Aorta (tissue), 5 donors: ENCODE measurements at places on chromosomes 12 and 14.

GRCh38 chr12:128583453-128583852 lies 240.3 kb downstream of the SLC15A4 start:
- H3K4me1 ChIP-seq: no peaks in the 10 kb centered on the region
- H3K27ac ChIP-seq: no peak overlapping the region
- H3K27me3 ChIP-seq: no peaks in the 10 kb centered on the region
- no peak overlapping the region for H3K4me3 ChIP-seq
- H3K36me3 ChIP-seq: no peaks in the 10 kb centered on the region

DNA sequence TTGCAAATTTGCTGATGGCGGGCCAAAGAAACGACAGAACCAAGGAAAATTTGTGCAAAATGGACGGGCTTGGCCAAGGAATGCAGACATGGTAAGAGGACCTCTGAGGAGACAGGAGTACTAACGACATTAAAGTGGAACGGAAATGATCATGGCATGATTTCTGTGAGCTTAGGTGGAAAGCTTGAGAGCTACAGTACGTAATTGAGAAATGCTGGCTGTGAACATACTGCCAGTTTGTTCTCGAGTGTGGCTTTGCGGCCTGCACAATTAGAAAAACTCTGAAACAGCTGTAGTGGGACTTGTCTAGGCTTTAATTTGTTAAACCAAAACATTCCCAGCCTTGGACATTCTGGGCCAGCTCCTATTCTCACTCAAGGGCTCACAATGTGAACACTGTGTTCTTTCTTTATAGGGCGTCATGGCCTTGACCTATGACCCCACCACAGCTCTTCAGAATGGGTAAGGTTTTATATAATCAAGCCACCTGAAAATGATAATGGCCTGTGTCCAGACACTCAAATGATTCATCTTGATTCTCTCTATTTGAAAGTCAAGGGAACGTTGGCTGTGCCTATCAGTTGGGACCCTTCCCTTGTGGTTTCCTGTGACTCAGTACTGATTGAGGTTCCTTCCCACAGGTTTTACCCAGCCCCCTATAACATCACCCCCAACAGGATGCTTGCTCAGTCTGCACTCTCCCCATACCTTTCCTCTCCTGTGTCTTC lies 48.5 kb downstream of the BAZ2A start:
- no peak overlapping the region for H3K27ac ChIP-seq
- no peak overlapping the region for H3K4me3 ChIP-seq
- no peak for DNase-seq
- H3K27me3 ChIP-seq: no peaks in the 10 kb centered on the region
- no peaks in the 10 kb centered on the region for H3K4me1 ChIP-seq

DNA sequence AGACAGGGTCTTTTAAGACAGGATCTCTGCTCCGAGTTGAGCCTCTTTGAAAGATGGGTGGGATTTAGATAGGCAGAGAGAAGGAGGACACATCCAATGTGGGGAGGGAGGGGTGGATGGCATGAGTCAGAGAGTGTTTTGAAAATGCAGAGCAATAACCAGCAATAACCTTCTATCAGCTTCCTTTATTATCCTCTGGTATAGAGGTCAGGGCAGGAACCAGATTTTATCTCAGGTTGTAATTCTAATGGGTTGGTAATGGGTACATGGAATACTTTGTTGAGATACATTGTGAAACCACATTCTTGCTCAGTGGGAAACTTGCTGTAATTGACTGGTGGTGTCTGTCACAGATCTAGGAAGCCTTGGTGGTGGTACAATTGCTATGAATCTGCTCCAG lies 37.6 kb upstream of the CCDC63 start:
- H3K27ac ChIP-seq: no peak overlapping the region
- H3K4me1 ChIP-seq: no peaks in the 10 kb centered on the region
- no peaks in the 10 kb centered on the region for H3K36me3 ChIP-seq
- H3K4me3 ChIP-seq: no peak overlapping the region

GRCh38 chr12:64103825-64104740 lies 118.0 kb downstream of the KICS2 start:
- no peak overlapping the region for H3K27ac ChIP-seq
- peaks cover 1% of the 10 kb centered on the region for H3K36me3 ChIP-seq
- no peaks in the 10 kb centered on the region for H3K27me3 ChIP-seq
- H3K4me3 ChIP-seq: no peak overlapping the region

- H3K27me3 ChIP-seq: no peaks in the 10 kb centered on the region
- no peak for DNase-seq
- no peak overlapping the region for H3K27ac ChIP-seq
- H3K4me1 ChIP-seq: no peaks in the 10 kb centered on the region
Observed at GRCh38 chr14:76715101-76715500, 46.2 kb upstream of the VASH1 start.

GRCh38 chr12:109811624-109811995 lies 21.6 kb downstream of the TRPV4 start:
- H3K4me1 ChIP-seq: no peaks in the 10 kb centered on the region
- no peak for DNase-seq
- no peaks in the 10 kb centered on the region for H3K27me3 ChIP-seq
- H3K4me3 ChIP-seq: no peak overlapping the region
- no peak overlapping the region for H3K27ac ChIP-seq
- H3K36me3 ChIP-seq: no peaks in the 10 kb centered on the region

GRCh38 chr14:91336093-91336450 lies 81.5 kb downstream of the CCDC88C start:
- H3K27ac ChIP-seq: no peak overlapping the region
- no peaks in the 10 kb centered on the region for H3K4me1 ChIP-seq
- H3K27me3 ChIP-seq: no peaks in the 10 kb centered on the region

- no peaks in the 10 kb centered on the region for H3K4me1 ChIP-seq
- H3K27me3 ChIP-seq: peaks cover 3% of the 10 kb centered on the region
- H3K27ac ChIP-seq: no peak overlapping the region
- H3K36me3 ChIP-seq: no peaks in the 10 kb centered on the region
Observed at GRCh38 chr14:72024043-72024407, 91.8 kb downstream of the RGS6 start.

- H3K4me1 ChIP-seq: no peaks in the 10 kb centered on the region
- H3K4me3 ChIP-seq: no peak overlapping the region
- H3K27ac ChIP-seq: no peak overlapping the region
- DNase-seq: no peak
- H3K27me3 ChIP-seq: no peaks in the 10 kb centered on the region
Observed at GRCh38 chr12:66287275-66287674, 15.0 kb upstream of the HELB start.

DNA sequence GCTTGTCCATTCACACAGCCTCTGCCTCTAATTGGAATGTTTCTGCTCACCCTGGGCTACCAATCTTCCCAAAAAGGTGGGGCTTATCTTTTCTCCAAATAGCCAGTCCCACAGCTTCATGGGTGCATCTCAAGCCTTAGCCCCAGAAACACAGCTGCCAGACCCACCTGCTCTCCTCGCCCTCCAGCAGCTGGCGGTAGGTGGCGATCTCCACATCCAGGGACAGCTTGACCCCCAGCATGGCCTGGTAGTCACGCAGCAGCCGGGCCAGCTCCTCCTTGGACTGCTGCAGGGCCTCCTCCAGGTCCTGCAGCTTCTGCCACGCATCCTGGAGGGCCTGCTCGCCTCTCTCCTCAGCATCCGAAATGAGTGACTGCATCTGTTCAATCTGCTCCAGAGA lies 11.1 kb downstream of the KRT77 start:
- no peak overlapping the region for H3K4me3 ChIP-seq
- no peak overlapping the region for H3K27ac ChIP-seq
- H3K4me1 ChIP-seq: no peaks in the 10 kb centered on the region
- H3K36me3 ChIP-seq: no peaks in the 10 kb centered on the region

GRCh38 chr12:102010265-102010994 lies 51.4 kb downstream of the WASHC3 start:
- H3K4me1 ChIP-seq: no peaks in the 10 kb centered on the region
- H3K27me3 ChIP-seq: no peaks in the 10 kb centered on the region
- H3K36me3 ChIP-seq: no peaks in the 10 kb centered on the region
- no peak for DNase-seq
- no peak overlapping the region for H3K27ac ChIP-seq

- H3K36me3 ChIP-seq: no peaks in the 10 kb centered on the region
- DNase-seq: peak; percentile 94
- H3K27me3 ChIP-seq: no peaks in the 10 kb centered on the region
- H3K4me3 ChIP-seq: peak overlapping the region; percentile 61
- H3K4me1 ChIP-seq: no peaks in the 10 kb centered on the region
- H3K27ac ChIP-seq: peak overlapping the region; percentile 48
Observed at GRCh38 chr12:57461276-57461916, 1.8 kb downstream of the GLI1 start.

- no peaks in the 10 kb centered on the region for H3K36me3 ChIP-seq
- H3K4me3 ChIP-seq: no peak overlapping the region
- H3K4me1 ChIP-seq: no peaks in the 10 kb centered on the region
- H3K27me3 ChIP-seq: no peaks in the 10 kb centered on the region
- no peak for DNase-seq
Observed at GRCh38 chr12:131386781-131387180, 324.1 kb upstream of the SFSWAP start.

DNA sequence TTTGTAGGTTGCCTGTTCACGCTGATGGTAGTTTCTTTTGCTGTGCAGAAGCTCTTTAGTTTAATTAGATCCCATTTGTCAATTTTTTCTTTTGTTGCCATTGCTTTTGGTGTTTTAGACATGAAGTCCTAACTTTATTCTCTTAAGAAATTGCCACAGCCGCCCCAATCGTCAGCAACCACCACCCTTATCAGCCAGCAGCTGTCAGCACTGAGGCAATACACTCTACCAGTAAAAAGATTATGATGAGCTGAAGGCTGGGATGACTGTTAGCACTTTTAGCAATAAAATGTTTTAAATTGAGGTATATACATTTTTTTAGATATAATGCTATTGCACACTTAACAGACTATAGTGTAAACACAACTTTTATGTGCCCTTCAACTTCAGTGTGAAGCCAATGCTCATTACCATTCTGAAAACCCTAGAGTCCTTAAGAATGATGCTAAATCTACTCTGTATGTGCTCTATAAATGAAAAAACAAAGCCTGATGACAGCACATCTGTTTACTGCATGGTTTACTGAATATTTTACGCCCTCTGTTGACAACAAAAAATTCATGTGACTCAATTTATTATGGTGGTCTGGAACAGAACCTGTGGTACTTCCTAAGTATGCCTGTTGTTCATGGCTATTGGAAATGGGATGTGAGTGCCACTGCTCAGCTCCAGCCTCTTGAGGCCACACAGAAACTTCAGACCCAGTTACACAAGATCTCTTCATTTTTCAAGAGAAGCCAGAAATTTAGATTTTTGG lies 197.4 kb downstream of the DUSP6 start:
- H3K27me3 ChIP-seq: no peaks in the 10 kb centered on the region
- H3K27ac ChIP-seq: no peak overlapping the region
- no peak overlapping the region for H3K4me3 ChIP-seq
- H3K4me1 ChIP-seq: no peaks in the 10 kb centered on the region
- DNase-seq: no peak

DNA sequence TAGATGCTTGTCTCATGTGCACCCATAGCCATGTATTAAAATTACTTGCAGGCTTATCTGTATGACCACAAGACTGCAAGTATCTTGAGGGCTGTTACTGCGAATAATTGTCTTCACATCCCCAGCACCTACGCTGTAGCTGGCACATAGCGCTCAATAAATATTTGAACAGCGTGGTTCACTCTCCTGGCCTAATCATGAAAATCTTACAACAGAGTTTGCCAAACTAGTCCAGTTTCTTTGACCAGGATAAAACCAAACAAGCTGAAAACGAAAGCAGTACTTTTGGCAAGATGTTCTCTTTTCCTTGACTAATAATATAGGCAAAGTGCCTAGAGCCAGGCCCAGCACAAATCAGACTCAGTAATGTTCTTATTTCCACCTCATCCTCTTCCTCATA lies 106.7 kb downstream of the RPS29 start:
- H3K4me3 ChIP-seq: no peak overlapping the region
- no peaks in the 10 kb centered on the region for H3K4me1 ChIP-seq
- DNase-seq: no peak

DNA sequence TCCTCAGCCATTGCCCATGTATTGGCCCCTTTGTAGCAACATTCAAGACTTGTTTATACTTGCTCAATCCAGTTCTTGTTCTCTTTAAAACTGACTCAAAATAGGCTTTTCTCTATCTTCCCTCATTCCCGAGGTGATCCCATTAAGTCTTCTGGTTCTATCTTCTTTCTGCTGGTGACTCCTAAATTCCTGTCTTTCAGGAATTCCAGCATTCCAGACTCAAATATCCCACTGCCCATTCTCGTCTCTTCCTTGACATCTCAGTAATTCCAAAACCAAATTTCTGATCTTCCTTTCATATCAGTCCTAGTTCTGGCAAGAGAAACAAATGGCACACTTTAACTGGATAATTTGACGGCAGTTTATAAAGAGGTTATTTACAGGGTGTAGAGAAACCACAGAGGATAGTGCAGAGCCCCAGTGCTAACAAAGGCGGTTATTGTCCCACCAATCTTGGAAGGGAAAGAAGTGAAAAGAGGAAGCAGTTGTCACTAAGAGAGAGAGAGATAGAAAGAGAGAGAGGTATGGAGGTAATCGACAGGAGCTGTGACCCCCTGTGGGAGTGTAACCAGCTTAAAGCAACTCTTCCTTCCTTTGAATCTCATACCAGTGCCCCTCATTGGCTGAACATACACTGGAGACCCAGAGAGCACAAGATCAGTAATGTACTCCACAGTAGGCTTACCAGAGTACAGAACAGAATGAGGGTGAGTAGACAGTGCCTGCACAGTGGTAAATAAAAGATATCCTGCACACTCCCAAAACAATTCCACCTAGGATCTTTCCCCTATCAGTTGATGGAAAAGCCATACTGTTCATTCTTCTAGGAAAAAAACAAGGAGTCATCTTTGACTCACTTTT lies 177.6 kb upstream of the LMNTD1 start:
- H3K36me3 ChIP-seq: no peaks in the 10 kb centered on the region
- no peak overlapping the region for H3K4me3 ChIP-seq
- no peaks in the 10 kb centered on the region for H3K27me3 ChIP-seq
- no peaks in the 10 kb centered on the region for H3K4me1 ChIP-seq

DNA sequence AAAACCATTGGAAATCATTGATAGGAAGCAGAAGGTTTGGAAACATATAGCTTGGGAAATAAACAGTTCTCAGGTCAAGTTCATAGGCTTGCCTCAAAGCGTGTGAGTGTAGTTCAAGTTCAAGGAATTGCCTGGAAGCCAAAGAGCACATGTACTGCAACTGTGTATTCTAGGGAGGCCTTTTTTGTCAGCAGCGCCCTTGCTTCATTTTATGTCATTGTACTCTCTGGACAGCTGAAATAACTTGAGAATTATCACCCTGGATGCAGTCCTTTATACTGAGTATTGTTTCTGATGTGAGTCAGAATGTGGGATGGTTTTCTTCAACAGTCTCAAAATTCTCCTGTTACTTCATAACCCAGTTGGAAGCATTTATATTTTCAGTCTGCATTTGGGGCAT lies 16.0 kb upstream of the EVL start:
- no peak for DNase-seq
- H3K27me3 ChIP-seq: no peaks in the 10 kb centered on the region
- no peak overlapping the region for H3K27ac ChIP-seq
- H3K4me1 ChIP-seq: no peaks in the 10 kb centered on the region

- no peak for DNase-seq
- H3K27me3 ChIP-seq: no peaks in the 10 kb centered on the region
- H3K36me3 ChIP-seq: no peaks in the 10 kb centered on the region
- H3K4me3 ChIP-seq: no peak overlapping the region
- H3K27ac ChIP-seq: no peak overlapping the region
Observed at GRCh38 chr12:116692605-116693004, 45.3 kb downstream of the SPRING1 start.

- H3K27ac ChIP-seq: no peak overlapping the region
- H3K36me3 ChIP-seq: no peaks in the 10 kb centered on the region
- H3K4me1 ChIP-seq: no peaks in the 10 kb centered on the region
- H3K4me3 ChIP-seq: no peak overlapping the region
- no peak for DNase-seq
Observed at GRCh38 chr12:106304001-106304421, 1.5 kb downstream of the TCP11L2 start.
